ENCODE measurements at places on chromosomes 6 and 20.

DNA sequence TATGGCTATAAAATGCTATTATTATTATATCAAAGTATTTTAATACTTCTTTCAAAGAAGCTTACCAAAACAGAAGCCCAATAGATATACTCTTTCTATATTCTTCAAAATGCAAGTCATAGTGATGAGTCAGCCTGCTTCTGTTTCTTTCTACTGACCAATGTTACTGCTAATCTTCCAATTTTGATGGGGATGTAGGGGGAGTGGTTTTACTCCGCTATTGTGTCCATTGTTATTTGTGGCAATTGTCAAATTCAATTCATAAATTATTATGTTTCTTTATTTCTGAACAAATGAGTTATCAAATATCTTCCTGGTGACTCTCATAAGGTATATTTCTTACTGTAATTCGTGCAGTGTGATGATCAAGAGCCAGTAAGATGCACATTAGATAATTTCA, 221.5 kb upstream of the DEFB112 start:
- DNase-seq = no peak

- DNase-seq = no peak
Measured at GRCh38 chr6:52426667-52427066, 6.5 kb downstream of the EFHC1 start.

GRCh38 chr20:4740774-4741431, 19.2 kb downstream of the PRND start:
- peak; percentile 32 for DNase-seq

- no peak for DNase-seq
Measured at GRCh38 chr20:52676283-52676995, 295.7 kb upstream of the TSHZ2 start.

GRCh38 chr6:41427642-41428335, 92.4 kb downstream of the NCR2 start:
- DNase-seq = peak; percentile 40

DNA sequence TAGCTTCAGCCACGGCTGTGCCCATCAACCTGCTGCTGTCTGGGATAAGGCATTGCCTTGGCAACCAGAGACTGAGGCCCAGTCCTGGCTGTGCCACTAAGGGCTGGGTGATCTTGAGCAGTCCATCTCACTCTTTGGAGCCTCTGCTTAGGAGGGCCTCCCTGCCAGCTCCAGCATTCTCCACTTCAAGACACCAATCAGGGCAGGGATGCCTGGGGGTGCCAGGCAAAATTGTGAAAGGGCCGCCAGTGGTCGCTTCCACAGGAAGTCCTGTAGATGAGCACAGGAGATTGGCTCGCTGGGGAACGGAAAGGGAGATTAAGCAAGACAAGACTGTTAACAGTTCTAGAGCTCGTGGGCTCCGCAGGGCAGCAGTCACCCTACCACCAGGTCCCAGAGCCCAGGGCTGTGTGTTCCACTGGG, at the start of gene RAB44:
Gene RAB44, plus strand, starts transcription at position 346 of the 423 bp plus-strand sequence. CDS start 6,410 bp downstream, outside the sequence.
- DNase-seq = no peak

GRCh38 chr20:47357296-47358038, 968 bp upstream of the ZMYND8 start:
- DNase-seq = peak; percentile 83

- DNase-seq = no peak
Measured at GRCh38 chr6:114377881-114378280, 35.1 kb upstream of the HS3ST5 start.

- DNase-seq = no peak
Measured at GRCh38 chr6:84553527-84553926, 210.9 kb downstream of the TBX18 start.

DNA sequence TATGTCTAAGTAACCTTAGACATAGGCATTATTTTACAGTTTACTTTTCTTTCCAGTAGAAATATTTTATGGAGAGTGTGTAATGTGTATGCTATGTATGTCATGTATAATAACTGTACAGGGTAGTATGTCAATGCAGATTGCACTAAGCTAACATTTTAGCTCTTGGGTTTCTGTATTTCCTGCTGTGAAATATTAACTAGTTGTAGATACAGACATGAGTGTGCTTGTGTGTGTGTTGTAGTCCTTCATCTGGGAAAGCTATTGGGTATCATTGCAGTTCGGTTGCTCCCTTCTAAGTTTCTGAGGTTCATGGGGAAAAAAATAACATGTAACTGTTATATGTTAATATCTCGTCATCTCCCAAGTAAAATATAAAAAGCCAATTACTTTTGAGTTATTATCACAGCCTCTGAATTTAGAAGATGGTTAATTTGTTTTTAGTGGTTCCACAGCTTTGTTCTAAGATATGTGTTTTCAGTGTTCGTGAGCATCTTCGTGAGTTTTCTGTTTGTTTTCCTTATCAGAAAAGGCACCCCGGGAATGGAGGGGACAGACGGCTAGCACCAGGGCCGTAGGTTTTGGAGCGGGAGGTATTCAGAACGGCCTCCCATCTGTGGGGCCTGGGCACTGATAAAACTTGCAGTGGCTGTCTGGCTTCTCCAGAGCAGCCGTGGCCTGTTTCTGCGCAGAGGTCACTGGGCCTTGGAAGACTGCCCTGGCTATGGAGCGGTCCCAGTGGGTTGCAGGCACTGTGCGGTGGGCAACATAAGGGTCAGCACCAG, 215.0 kb downstream of the ARID1B start:
- no peak for DNase-seq

DNA sequence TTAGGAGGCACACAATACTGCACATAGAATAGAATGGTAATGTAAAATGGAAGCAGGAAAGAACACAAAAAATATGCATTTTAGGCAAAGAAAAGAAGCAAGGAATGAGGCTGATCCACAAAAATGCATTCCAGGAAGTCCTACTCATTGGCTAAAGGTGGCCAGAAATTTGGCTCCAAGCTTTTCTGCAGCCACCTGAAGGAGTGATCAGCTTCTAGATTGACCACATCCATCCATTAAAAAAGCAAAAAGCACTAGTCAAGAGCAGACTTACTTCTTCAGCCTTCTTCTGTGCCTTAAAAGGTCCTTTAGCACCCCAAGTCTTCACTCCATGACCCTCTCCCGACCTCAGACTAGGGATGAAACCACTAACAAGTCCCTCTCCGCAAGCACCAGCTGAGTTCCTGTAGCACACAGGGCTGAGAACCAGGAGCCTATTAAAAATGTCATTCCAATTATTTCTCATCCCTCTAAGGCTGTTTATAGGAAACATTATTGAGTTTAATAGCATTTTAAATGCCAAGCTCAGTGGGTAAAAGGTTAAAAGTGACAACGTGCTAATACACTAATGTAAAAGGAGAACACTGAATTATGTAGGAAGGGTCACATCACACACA, 36.5 kb downstream of the TRAM2 start:
- no peak for DNase-seq

DNA sequence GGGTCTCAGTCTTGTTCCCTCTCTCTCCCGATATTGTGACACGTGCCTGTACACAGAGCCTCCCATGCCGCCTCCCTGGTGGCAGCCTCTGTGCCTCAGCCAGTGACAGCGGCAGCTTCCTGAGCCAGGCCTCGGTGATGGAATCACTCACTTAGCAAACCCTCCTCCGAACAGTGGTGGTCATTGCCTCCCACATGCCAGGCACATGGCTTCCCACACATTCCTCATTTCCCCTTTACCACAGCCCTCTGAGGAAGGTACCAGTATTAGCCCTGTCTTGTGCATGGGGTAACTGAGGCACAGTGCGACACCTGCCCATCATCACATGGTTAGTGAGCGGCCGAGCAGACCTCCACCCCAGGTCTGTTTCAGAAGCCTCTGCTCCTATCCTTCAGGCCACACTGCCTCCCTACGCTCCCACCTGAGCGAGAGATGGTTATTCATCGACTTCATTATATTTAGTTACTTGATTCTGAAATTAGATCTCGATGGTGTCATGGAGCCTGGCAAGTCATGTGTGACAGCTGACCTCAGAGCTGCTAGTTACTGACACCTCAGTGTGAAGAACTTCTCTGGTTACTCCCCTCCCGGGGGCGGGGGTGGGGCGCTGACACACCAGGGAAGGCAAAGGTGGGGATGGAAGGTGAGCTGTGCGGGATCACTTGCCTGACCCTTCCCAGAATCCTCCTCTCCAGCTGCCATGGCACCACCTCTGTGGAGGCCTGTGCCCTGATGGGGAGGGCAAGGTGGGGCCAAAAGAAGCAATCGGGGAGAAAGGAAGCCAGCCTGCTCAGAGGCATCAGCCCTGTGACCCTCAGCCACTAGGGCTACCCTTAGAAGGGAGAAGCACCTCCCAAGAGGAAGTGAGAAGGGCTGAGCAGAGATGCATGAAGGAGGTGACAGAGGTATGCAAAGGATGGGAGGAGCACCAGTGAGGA, 17.9 kb downstream of the MDGA1 start:
- DNase-seq = no peak

- no peak for DNase-seq
Measured at GRCh38 chr6:111050261-111051023, 36.9 kb upstream of the SLC16A10 start.

GRCh38 chr6:157741948-157742556, 81.0 kb upstream of the SNX9 start:
- no peak for DNase-seq

GRCh38 chr6:117409420-117409819, 16.3 kb downstream of the ROS1 start:
- DNase-seq = no peak

GRCh38 chr6:83518816-83519480, 6.6 kb downstream of the PRSS35 start:
- no peak for DNase-seq

DNA sequence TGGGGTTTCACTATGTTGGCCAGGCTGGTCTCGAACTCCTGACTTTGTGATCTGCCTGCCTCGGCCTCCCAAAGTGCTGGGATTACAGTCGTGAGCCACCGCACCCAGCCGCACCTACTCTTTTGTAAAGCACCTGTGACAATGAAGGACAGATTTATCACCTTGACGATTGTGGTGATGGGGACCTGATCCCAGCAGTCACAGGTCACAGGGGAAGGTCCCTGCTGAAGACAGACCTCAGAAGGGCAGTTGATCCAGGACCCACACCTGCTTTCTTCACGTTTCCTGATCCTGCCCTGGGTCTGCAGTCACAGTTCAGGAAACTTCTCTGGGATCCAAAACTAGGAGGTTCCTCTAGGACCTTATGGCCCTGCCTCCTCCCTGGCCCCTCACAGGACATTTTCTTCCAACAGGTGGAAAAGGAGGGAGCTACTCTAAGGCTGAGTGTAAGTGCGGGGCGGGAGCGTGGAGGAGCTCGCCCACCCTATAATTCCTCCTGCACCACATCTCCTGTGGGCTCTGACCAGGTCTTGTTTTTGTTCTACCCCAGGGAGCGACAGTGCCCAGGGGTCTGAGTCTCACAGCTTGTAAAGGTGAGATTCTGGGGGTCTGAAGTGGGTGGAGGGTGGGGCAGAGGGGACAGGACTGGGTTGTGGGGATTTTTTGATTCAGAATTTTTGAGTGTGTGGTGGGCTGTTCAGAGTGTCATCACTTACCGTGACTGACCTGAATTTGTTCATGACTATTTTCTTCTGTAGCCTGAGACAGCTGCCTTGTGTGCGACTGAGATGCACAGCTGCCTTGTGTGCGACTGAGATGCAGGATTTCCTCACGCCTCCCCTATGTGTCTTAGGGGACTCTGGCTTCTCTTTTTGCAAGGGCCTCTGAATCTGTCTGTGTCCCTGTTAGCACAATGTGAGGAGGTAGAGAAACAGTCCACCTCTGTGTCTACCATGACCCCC, 3.0 kb downstream of the HLA-E start:
- DNase-seq = no peak

GRCh38 chr6:139534472-139535115, 160.1 kb upstream of the CITED2 start:
- no peak for DNase-seq

GRCh38 chr6:30720738-30721197, 616 bp downstream of the TUBB start:
- DNase-seq = peak; percentile 21

GRCh38 chr20:10671919-10672623, 1.7 kb downstream of the JAG1 start:
- DNase-seq = no peak

DNA sequence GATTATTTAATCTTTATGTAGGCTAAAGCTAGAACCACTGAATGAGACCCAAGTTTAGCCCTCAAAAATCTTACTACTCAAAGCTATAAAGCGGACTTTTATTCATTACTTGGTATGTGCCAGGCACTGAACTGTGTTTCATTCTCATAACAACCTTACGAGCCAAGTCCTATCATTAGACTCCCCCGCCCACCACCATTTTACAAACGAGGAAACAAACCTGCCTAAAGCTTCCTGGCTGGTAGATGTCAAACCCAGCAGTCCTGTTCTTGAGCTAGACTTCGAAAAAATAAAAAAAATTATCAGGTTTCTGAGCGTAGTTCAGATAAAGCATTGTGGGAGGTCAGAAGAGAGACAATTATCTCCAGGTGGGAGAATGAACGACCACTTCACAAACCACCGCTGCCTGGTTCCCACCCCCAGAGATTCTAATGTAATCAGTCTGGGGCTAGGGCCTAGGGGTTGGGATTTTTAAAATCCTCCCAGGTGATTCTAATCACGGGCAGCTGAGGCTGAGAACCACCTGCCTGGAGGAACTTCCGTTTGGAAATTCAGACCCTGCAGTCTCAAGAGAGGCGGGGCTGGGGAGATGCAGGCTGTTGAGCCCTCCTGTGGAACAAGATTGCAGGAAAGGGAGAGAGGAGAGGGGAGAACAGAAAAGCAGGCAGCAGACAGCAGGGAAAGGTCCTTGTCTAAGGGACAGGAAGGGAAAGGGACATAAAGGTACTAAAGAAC, 8.6 kb downstream of the ADTRP start:
- no peak for DNase-seq

- no peak for DNase-seq
Measured at GRCh38 chr6:119407156-119407555, 57.6 kb upstream of the MAN1A1 start.

DNA sequence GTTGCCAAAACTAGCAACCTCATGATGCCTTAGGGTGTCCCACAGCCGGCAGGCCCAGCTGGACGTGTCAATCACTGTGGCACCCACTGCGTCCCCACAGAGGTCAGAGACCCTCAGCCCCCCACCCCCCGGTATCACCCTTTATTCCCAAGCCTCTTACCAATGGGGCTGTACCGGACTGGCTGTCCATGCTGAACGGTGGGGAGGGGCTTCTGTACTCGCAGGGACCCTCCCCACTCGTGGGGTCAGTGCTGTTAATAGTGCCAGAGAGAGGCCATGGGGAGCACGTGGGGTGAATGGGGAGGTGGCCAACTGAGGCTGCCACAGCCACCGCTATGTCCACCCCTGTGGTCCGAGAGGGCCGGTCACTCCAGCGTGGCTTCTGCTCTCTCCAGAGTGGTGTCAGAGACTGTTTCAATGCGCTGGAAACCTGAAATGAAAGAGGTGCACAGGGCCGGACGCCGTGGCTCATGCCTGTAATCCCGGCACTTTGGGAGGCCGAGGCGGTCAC, 68.6 kb downstream of the THBS2 start:
- DNase-seq = no peak

DNA sequence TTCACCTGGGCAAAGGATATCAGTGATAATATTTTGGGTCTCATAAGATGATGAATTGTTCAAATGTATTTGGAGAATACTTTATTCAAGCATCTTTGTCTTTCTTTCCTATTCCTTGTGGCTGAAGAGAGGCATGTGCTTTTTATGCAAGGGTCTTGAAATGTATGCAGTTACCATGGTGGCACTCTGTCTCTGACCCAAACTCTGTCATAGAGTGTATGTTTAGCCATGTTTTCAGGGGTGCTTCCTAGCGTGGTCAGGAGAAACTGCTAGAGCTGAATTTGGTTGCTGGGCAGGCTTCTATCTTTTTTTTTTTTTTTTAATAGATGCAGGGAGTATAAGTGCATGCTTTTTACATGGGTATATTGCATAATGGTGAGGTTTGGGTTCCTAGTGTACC, 15.4 kb downstream of the UST start:
- no peak for DNase-seq

GRCh38 chr20:13221313-13221672, 219 bp downstream of the ISM1 start:
- DNase-seq = no peak

All from SHP77 treated with DMSO at 0.1 percent for 48 hours (cell line).